ENCODE measurements at places on chromosomes 2 and 18.

DNA sequence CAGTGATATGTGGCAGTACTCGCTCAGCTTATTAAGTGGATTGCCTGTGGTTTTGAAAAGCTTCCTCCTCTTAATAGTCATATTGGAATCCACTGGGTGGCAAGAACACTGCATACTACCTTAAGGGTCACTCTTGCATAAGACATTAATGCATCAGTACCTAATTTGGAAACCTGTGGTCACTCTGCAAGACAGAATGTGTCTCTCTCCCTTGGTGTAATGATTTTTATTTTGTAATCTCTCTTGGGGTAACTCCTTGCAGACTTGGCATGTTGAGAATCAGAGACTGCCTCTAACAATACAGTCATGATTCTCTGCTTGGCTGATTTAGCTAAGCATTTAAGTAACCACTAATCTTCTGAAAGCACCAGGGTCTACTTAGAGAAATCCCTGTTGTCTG is 33.0 kb upstream of the IER3IP1 start:
- no peak for DNase-seq

DNA sequence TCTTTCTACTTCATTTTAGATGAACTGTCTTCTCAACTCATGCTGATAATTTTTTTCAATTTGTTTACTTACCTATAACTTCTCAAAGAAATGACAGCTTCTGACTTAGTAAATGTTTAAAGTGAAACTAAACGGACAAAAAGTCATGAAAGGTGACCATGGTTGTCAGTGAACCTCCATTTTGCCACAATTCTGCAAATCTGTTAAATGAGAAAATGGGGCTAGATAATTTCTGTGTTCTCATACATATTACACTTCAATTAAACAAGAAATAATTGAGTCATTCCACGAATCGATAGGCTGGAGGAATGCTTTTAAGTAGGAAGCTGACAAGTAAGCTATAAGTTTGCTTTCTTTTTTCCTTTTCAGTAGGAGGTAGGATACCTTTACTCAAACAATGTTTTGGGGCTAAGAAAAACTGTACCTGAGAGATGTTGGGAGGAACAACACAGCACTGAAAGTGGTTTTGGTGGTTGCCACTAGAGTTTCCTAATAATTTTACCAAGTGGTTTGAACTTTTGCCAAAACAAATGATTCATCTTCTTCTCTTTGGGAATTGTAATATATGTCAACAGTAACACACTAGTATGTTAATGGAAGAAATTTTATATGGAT is 17.1 kb downstream of the DYNAP start:
- DNase-seq: no peak

- no peak for DNase-seq
These were observed 16.8 kb downstream of the PPP1CB start for GRCh38 chr2:28768422-28768821.

DNA sequence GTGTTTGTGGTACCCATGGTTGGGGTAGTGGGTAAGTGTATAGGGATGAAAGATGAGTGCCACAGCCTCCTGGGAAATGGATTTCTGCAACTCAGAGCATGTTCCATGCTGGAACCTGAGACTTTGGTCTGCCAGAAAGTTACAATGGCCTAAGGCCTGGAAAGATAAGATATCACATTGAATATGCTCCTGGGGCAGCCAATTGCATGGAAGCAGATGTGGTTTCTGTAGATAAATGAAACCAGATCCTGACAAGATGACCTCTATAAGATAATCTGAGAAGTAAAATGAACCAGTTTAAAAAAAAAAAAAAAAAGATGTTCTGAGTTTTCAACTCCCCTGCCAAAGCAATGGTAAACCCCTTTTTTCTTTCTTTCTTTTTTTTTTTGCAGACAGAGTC is 91.4 kb upstream of the NCK2 start:
- no peak for DNase-seq

DNA sequence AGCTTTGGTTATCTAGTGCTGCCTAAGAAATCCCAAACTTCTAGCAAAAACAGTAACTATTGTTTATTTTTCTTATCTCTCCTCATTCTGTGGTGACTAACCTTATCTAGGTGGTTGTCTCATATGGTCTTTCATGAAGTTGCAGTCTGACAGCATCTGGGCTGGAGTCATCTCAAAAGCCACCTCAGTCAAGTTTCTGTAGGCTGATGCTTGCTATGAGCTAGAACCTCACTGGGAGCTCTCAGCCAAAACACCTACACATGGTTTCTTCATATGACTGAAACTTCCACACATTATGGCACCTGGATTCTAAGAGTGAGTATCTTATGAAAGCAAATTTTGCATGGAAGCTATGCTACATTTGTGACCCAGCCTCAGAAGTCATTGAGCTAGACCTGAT is 596.4 kb upstream of the VRK2 start:
- DNase-seq: peak; percentile 14

GRCh38 chr18:54702686-54703085 is 111.6 kb downstream of the DYNAP start:
- DNase-seq: no peak

DNA sequence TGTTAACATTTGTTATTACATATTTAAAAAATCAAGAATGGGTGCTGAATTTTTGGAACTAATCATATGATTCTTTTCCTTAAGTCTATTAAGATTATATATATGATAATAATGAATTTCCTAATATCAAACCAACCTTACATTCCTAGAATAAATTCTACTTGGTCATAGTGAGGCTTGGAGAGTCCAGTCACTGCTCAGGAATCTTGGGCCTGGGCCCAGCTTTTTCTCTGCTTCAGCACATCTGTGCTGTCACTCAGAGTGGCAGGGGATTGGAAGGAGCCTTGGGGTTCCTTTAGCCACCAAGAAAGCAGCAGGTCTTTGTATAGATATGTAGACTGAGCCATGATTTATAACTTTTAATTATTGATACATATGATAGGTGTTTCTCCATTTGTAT is 19.9 kb upstream of the ZAP70 start:
- DNase-seq: no peak

GRCh38 chr2:95069465-95069864 is 44.0 kb downstream of the MAL start:
- no peak for DNase-seq

GRCh38 chr2:154724194-154724797 is 25.8 kb downstream of the KCNJ3 start:
- no peak for DNase-seq

DNA sequence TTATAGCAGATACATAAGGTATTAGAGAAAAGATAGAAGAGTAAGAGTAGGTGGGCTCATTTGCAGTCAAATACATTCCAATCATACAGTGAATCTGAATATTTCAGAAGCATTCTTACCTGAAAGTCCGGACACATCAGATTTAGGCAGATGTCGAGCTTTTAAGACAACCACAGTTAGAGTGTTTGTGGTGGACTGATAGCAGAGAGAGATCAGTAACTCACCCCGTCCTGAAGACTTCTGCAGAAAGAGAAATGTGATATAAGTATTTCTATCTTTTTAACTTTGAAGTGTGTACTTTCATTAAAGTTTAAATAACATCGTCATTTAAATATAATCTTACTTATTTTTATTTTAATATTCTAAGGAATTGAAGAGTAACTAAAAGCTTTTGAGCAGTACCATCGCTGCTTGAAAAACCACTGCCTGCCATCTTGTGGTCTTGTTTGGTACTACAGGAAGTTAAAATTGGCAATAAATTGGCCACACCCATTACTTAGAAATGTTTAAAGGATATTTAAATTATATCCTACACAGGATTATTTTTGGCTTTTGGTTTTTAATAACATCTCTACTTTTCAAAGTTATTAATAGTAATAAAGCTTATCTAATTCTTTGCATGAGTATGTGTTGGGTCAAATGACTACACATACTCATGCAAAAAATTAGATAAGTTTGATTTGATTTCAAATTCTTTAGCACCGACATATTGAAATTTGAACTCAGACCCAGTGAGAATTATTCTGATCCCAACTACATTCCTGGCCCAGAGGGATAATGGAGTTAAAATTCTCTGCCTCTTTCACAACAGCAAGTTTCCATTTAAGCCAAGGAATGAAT is 5.5 kb downstream of the SYT4 start:
- no peak for DNase-seq

DNA sequence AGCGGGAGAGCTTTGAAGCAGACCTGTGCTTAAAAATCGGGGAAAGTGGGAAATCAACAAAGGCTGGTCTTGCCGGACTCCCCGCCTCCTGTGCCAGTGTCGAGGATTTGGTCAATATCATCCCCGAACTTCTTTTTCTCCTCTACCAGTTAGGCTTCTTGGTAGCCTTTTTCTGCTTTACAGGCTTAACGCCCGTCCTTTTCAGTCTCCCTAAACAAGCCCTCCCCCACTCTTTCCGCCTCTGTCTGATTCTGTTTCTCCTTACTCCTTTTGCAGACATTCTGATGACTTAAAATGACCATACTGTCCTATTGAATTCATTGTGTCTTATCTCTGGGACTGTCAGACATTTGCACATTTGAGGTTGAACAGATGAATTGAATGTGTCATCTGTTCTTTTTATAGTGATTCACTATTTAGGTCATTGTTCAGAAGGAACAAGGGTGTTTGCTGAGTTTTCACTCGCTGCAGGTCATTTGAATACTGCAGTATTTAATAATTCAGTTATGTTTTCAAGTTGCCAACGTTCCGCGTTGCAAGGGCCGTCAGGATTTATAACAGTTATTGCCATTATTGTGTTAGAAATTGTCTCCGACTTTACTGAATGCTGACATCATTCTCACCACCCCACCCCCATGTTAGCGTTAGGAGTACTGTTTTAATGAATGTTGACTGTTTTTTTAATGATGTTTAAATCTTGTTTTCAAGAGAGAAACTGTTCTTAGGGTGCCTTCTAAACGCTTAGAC is 1.1 kb downstream of the ITGAV start:
- peak; percentile 24 for DNase-seq

DNA sequence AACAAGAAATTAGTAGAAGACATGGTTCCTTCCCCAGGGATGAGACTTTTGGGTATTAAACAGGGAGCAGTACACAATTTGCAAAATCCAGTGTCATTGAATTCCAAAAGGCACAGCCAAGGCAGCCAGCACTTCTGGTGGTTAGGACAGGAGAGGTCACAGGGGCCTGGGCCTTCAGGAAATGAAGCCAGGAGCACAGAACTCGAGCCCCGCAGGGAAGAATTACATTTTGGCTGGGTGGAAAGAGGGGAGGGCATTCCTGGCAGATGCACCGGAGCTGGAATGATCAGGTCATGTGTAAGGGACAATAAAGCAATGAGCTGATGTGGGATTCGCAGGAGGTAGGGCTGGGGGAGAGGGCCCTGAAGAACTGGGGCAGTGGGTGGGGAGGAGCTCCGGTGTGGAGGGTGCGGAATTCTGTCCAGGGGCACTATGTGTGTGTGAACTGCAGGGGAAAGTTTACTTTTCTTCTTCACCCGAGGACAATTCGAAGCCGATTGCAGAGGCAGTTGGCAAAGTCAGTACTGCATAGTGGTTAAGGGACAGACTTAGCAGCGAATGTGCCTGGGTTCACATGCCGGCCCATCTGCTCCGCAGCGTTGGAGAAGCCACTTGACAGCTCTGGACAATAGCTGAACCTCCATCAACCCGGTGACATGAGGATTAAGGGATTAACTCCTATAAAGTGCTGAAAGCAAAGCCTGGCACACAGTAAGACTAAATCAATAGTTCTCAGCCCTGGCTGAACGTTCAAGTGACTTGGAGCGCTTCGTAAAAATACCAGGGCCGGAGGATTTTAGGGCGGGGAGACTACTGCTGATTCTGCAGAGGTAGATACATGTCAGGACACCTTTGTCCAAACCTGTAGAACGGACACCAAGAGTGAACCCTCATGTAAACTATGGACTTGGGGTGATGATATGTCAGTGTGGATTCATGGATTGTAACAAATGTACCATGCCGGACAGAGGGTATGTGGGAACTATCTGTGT is 36.4 kb downstream of the ALPK2 start:
- DNase-seq: no peak

DNA sequence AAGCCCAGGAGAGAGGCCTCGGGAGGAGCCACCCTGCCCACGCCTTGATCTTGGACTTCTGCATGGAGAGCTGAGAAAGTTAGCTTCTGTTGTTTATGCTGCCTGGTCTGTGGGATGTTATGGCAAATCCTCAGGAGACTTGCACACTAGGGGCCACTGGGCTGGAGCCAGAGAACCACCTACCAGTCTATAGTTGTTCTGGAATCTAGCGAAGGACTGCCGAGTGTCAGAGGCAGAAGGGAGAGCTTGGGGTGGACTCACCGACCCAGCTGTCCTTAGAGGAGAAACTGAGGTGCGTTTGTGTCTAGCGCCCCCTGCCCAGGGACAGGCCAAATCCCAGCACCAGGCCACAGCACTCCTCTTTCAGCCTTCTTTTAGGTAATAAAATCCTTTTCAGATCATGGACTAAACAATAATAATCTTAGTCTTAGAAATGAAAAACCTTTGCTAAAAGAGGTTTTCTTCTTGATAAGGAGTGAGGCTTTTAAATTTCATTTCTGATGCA is 398.7 kb upstream of the SALL3 start:
- no peak for DNase-seq

- DNase-seq: no peak
These were observed 131.9 kb downstream of the ATL2 start for GRCh38 chr2:38245114-38245641.

DNA sequence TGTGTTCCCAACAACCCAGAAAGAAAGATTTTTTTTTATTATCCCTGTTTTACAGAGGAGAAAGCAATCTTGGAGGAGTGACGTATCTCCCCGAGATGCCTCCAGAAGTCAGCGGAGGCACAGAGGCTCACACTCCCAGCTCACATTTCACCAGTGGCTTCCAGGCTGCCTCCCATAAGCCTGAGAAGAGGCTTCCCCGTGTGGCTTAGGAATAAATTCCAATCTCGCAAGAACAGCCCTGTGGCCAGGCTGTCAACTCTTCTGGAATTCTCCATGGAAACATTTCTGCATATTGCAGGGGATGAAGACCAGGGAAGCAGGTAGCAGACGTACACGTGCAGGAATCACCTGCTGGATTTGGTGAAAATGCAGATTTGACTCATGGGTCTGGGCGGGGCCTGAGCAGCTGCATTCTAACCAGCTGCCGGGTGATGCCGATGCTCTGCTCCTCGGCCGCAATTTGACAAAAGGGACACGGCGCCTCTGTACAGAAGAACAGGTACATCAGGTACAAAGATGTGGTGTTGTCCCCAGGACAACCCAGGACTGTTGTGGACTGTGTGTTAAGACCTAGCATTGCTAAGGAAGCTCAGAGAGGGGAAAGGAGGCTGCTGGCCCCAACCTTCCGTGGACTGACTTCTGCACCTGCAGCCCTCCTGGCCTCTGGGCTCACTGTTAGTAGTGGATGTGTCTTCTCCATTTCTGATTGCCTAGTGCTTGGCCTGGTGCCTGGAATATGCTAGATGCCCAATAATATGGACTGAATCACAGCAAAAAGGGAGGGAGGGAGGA is 114.2 kb upstream of the ID2 start:
- DNase-seq: no peak

- DNase-seq: no peak
These were observed 159.4 kb downstream of the ASB1 start for GRCh38 chr2:238585836-238586821.

GRCh38 chr18:23182606-23183005 is 47.3 kb downstream of the CABLES1 start:
- no peak for DNase-seq

DNA sequence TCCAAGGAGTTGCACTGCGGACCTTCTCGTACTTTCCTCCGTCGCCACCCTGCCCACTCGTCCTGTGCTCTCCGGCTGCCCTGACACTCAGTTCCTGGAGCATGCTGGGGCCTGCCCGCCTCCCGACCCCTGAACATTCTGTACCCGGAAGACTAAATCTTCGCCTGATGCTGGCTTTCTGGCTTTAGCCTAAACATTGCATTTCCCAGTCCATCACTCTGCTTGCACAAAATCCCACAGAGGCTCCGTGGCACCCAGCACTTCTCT is 550 bp upstream of the SFXN5 start:
- DNase-seq: no peak

GRCh38 chr2:100675373-100675772 is 112.6 kb downstream of the PDCL3 start:
- DNase-seq: no peak

GRCh38 chr2:30940839-30941238 is 133.6 kb upstream of the CAPN13 start:
- no peak for DNase-seq
